Pulmonary artery endothelial cell (primary cell): ENCODE measurements at places on chromosomes 1 and 21. TPM values are rescaled to one million over a fixed set of nuclear protein-coding genes. Genes with fewer than 3 reads are reported as not detected.

The SERTAD4 gene
- 1.5 and 3.2 TPM in 2 replicates for total RNA-seq

The SLC45A1 gene
- 0.78 and 1.2 TPM in 2 replicates for total RNA-seq

GRCh38 chr1:85838238-85838637, 130.0 kb upstream of the ZNHIT6 start:
- DNase-seq = no peak

DNA sequence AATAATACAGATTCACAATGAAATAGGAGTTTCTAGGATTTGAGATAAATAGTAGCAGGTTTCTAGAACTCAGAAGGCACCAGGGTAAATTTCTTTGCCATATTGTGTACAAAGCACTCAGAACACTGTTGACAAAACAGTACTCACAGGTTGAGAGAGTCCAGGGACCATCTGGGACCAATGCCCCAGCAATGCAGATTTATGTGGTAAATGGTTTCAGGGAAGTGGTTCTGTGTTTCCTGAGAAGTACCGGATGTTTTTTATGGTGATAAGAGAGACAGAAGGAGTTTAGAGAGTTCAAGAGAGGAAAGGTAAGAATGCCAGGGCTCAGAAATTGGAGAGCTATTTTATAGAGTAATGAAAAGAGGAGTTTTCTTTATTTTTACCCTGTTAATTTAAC, 29.6 kb upstream of the DIPK1A start:
- DNase-seq = no peak

DNA sequence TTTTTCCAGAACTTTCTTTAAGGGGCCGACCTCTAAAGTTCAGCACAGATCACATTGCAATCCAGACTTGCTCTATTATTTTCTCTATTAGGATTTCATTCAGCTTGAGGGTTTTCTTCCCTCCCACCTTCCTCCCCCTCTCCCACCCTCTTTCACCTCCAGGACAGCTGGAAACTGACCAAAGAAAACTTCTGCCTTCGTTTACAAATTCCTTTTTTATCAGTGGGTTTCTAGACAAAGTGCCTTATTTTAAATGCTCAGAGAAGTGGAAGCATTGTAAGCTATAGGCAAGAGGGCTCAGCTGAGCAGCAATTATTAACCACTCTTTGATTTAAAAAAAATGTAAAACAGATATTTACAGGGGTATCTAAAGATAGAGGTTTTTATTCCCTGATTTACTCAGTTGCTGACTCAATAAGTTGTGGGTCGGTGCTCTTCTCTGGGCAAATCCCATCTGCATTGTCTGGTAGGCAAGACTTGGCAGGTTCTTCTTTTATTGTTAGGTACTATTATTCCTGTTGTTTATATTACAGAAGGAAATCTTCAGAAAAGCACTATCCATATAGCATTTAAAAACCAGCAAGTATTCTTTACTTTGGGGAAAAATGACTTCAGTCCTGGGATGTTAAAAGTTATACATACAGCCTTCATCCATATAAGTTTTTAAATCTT, 277.0 kb upstream of the C1orf105 start:
- DNase-seq = peak; percentile 17

- DNase-seq = no peak
These were observed 41.7 kb upstream of the IFFO2 start for GRCh38 chr1:18998016-18998724.

DNA sequence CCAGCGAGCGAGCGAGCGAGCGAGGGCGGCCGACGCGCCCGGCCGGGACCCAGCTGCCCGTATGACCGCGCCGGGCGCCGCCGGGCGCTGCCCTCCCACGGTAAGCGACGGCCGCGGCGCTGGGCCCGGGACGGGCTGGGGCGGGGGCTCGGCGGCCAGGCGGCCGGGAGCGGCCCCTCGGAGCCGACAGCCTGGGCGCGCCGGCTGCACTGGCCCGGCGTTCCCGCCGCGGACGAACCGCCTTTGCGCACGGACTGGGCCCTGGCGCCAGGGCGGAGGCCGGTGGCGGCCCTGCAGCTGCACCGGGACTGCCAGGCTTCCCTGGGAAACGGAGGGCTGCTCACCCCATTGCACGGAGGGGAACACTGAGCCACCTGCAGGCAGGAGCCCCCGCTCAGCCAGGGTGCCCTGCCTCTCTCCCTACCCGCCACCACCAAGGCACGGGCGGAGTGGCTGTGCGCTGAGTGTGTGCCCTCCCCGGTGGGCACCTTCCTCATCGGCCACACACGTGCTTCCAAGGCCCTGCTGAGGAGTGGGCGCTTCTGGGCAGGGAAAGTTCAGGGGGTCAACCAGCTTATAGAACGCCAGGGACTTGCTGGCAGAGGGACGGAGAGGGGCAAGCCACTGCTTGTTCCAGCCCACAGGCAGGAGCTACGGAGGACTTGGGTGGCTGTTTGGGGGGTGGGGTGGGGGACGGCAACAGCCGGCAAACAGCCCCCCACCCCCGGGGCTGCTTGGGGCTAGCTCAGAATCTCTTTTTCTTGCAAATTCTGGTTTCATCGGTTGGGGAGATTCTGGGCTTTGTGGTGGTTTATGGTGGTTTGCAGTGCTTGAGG, 532 bp downstream of the CSF1 start:
- DNase-seq = no peak

DNA sequence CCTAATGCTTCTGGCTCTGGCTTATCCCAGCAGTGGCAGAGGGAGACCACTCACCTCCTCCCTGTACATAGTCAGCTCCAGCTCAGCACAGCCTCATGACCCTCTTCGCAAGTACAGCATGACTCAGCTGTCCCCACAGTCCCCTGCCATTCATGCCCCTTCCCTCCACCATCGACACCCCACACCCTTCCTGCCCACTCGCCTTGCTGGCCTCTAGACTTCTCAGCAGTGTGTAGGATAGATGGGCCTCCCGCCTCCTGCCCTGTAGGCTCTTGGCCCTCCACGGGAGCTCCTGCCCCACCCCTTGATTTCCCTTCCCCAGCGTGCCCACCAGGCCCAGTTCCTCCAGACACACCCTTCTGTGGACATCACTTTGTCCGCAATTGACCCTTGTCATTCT, 9.8 kb downstream of the NPR1 start:
- no peak for DNase-seq

GRCh38 chr1:1598720-1599029, 1.3 kb downstream of the FNDC10 start:
- no peak for DNase-seq

GRCh38 chr1:177862916-177863315, 106.9 kb downstream of the SEC16B start:
- DNase-seq = no peak

DNA sequence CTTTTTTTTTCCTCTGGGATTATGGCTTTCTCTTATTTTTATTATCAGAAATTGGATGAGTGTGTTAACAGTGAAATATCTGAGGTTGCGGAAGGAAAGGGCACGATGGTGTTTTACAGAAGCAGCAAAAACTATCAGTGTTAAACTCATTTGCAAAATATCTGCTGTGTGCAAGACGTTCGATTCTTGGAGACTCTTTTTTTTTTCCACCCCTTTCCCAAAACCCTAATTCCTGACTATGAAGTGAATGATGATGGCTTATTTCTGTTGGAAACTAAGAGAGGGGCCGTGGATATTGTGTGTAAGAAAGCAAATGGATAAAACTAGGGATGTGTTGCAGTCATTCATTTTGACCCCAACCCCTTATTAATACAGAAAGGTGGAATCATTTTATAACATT, 677 bp downstream of the NCAM2 start:
- no peak for DNase-seq

GRCh38 chr1:184824691-184825323, 70.1 kb upstream of the EDEM3 start:
- DNase-seq = no peak

- no peak for DNase-seq
These were observed 43.3 kb downstream of the URB2 start for GRCh38 chr1:229669333-229669732.

GRCh38 chr1:183567584-183567983, 22.7 kb downstream of the NCF2 start:
- DNase-seq = no peak

- no peak for DNase-seq
These were observed at the start of gene KCND3 for GRCh38 chr1:111989531-111990025. Gene KCND3, minus strand, starts transcription at chr1:111989668.

- no peak for DNase-seq
These were observed 34.8 kb downstream of the ADAM30 start for GRCh38 chr1:119861547-119861946.

GRCh38 chr1:181216591-181216994, 128.1 kb downstream of the IER5 start:
- no peak for DNase-seq

- DNase-seq = peak; percentile 96
These were observed 2.9 kb upstream of the DIP2A start for GRCh38 chr21:46455575-46456385.

DNA sequence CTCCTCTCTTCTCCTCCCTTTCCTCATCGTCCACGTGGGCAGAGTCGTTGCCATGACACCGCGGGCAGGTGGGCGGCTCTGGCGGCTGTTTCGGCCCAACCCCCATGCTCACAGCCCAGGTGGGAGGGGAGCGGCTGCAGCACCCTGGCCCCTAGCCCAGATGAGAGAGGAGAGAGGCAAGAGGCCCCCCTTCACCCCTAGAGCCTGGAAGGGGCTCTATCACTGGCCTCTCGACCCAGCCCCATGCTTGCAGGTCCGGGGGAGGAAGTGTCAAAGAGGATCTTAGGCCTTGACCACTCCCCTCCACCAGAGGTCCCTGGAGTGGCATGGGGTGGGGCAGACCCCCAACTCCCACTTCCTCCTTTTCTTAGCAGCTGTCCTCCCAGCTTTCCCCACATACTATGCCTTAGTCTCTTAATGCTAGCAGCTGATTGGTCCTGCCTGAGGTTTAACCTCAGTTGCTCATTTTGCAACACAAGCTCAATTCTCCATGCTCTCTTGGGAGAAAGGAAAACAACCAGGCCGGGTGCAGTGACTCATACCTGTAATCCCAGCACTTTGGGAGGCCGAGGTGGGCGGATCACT, 10.4 kb downstream of the DLGAP3 start:
- DNase-seq = no peak

- DNase-seq = no peak
These were observed 39.9 kb upstream of the IFNAR2 start for GRCh38 chr21:33189824-33190223.

DNA sequence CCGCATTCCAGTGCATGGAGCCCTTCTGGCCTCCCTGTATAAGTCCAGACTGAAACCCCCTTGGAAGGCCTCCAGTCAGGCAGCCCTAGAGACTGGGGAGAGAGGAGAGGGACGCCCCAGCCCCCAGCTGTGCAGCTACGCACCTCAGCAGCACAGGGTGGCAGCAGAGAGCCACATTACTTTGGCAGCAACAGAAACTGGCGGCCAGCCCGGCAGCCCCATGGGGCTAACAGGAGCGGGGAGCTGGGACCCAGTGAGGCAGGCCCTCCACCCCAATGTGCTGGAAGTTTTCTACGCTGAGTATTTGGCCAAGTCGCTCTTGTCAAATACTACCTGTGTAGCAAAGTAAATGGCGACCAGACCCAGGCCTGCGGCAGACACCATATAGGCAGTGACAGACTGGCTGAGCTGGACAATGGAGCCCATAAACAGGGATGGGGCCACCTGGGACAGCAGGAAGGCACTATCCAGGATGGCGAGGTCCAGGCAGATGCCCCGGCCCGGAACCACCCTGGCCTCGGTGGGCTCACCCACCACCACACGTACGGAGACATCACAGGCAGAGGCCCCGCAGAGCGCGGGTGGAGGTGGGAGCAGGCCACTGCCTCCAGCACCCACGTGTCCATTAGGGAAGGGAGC, 21.2 kb downstream of the SLC45A3 start:
- no peak for DNase-seq

DNA sequence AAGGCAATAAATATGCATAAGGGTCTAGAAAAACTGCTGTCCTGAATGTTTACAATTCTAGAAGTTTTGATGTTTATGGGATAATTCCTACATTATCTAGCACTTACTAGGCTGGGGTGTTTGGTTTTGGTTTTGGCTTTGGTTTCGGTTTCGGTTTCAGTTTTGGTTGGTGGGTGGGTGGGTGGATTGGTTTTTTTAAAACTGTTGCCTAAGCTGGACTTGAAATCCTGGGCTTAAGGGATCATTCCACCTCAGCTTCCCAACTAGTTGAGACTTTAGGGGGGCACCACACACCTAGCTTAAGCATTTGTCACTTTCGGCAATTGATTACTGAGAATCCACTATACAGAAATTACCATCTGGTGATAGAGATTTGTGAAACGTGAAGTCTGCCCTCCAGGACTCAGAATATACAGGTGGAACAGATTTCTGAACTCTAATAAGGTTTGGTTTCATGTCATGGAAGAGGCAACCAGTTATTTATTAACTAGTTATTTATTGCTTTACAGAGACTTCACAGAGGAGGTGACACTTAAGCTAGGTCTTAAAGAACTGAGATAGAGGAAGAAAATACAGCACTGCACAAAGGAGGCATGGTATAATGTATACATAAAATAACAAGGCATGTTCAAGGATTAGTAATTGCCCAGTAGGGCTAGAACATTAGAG, 69.6 kb downstream of the PIK3R3 start:
- DNase-seq = no peak

DNA sequence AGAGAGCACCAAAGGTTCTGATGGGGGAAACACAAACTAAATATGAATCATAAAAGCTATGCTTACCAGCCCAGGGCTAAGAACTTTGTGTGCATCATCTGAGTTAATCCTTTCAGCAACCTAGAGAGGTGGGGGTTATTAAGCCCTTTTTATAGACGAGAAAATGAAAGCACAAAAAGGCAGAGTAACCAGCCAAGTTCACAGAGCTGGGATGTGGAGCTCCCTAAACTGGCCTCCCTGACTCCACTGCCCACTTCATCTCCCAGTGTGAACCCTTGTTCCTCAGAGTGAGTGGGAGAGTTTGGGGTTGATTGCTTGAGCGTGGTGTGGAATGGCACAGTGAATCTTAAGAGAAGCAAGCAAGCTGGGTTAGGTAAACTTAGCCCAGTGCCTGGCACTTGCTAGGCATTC, 10.8 kb upstream of the BCAR3 start:
- no peak for DNase-seq

- no peak for DNase-seq
These were observed at the start of gene AGO4 for GRCh38 chr1:35807614-35808449. Gene AGO4, plus strand, starts transcription at chr1:35808016. Its CDS starts 401 bp downstream, at chr1:35808417.

- no peak for DNase-seq
These were observed 11.5 kb downstream of the HIPK1 start for GRCh38 chr1:113940365-113941244.

DNA sequence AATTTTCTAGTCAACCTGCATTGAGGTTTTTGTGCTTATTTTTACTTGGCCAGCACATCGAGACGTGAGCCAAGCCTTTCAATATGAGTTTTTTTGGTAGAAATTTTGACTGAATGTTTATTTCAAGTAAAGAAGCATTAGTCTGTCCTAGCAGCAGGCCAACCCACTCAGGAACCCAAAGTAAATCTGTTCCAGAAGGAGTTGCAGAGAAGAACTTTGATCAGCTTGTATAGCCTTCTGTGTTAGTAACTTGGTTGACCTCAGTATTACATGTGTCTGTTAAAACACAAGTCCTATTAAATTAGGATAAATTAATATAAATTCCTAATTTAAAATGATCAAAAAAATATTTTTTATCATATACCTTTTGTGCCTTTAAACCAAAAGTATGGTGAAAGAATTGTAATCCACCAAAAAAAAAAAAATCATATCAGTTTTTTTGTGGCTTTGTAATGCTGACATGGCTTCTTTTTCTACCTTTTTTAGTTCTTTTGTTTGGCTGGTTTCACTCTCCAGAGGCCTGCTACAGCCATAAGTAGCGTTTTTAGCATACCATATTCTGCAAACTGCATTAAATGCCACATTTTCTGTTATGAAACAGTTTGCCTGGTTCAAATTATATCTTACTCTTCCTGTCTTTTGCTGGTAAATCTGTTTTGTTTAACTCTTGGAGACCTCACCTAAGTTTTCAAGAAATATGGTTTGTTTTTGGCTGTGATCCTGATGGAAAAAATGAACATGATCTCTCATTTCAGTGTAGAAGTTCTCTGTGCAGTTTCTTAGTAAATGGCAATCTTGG, 39.5 kb downstream of the ATF6 start:
- no peak for DNase-seq

- DNase-seq = no peak
These were observed 90.6 kb downstream of the ATP6V1G3 start for GRCh38 chr1:198449727-198450433.
